Bronchus fibroblast of lung (primary cell): ENCODE measurements at places on chromosomes 3 and 15. TPM values are rescaled to one million over a fixed set of nuclear protein-coding genes. Genes with fewer than 3 reads are reported as not detected.

The BNC1 gene
- 7.1 and 8.5 TPM in 2 replicates for total RNA-seq

The EEFSEC gene
- 16.1 and 18.9 TPM in 2 replicates for total RNA-seq

The SCAANT1 gene
- total RNA-seq: not detected in 2 replicates

The PLCL2 gene
- total RNA-seq: 4.0 and 4.2 TPM in 2 replicates

The CTSH gene
- 3.2 and 9.4 TPM in 2 replicates for total RNA-seq

The NPAP1 gene
- not detected in 2 replicates for total RNA-seq

The HRH1 gene
- total RNA-seq: 4.9 and 5.4 TPM in 2 replicates

The HGD gene
- total RNA-seq: not detected in 2 replicates

The CISH gene
- total RNA-seq: 1.2 and 2.1 TPM in 2 replicates

The POTEB3 gene
- not detected in 2 replicates for total RNA-seq

The VIPR1 gene
- under 0.01 and 0.17 TPM in 2 replicates for total RNA-seq

The GOLGA6A gene
- total RNA-seq: not detected in 2 replicates

The MELTF gene
- total RNA-seq: 3.7 and 5.2 TPM in 2 replicates

The GOLGA8N gene
- 0.84 and 2.1 TPM in 2 replicates for total RNA-seq

The TMEM212 gene
- not detected in 2 replicates for total RNA-seq

The RLBP1 gene
- not detected in 2 replicates for total RNA-seq

The CTXN2 gene
- total RNA-seq: not detected in 2 replicates

The PEX11A gene
- total RNA-seq: 3.7 and 4.9 TPM in 2 replicates

The HACD3 gene
- total RNA-seq: 67.8 and 73.6 TPM in 2 replicates

The SLCO2A1 gene
- 2.7 and 3.0 TPM in 2 replicates for total RNA-seq

The GABRB3 gene
- total RNA-seq: under 0.01 TPM in 2 replicates

The SV2B gene
- not detected in 2 replicates for total RNA-seq

The GOLGA8M gene
- total RNA-seq: not detected in 2 replicates

The PDCD10 gene
- 46.2 and 47.7 TPM in 2 replicates for total RNA-seq

The TRIM42 gene
- total RNA-seq: not detected in 2 replicates
